ENCODE measurements at places on chromosomes 13 and 19.

GRCh38 chr13:24747248-24748060, 16.5 kb upstream of the RNF17 start:
- no peak for DNase-seq

DNA sequence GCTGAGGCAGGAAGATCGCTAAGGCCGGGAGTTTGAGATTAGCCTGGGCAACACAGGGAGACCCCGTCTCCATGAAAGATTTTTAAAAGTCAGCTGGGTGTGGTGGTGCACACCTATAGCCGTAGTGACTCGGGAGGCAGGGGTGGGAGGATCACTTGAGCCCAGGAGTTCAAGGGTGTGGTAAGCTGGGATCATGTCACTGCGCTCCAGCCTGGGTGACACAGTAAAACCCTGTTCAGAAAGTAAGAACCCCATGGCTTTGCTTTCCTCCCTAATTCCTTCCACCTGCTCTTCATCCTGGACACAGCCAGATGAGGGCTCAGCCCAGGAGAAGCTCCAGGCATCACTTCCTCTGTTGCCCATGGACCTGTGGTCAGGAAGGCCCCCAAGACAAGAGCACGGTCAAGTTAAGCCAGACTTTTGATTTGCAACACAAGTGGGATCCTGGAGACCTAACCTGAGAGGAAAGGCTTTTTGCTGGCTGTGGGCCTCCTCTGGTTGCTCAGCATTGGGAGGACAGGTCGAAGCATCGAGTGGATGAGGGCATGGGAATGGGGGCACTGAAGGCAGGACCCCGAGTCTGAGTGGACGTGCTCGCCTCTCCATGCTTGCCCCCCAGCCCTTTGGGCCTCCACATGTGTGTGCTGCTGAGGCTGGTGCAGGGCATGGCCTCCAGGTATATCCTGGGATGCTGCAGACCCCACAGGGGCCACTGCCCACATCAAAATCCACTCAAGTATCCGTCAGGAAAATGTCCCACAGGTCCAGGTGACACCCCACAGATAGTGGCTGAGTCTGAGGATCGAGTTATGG, 25.4 kb downstream of the TUBA3C start:
- DNase-seq = no peak

DNA sequence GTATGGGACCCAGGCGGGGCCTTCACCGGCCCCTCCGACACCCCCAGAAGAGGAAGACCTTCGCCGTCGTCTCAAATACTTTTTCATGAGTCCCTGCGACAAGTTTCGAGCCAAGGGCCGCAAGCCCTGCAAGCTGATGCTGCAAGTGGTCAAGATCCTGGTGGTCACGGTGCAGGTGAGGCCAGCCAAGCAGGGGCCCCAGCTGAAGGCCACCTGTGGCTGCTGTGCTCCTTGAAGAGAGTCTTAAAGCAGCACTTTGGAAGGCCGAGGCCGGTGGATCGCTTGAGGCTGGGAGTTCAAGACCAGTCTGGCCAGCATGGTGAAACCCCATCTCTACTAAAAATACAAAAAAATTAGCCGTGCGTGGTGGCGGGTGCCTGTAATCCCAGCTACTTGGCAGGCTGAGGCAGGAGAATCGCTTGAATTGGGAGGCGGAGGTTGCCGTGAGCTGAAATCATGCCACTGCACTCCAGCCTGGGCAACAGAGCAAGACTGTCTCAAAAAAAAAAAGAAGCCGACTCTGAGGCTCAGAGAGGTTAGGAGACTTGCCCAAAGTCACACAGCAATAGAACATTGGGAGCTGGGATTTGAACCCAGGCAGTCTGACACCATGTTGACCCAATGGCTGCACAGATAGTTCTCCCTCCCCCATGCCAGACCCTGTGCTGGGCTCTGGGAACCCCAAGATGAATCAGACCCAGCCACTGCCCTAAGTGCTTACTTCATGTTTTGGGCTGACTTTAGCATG, 2.7 kb downstream of the MCOLN1 start:
- DNase-seq = no peak

GRCh38 chr13:94713561-94714182, 1.3 kb upstream of the SOX21 start:
- DNase-seq = no peak

- peak; percentile 96 for DNase-seq
Observed at GRCh38 chr19:47608074-47608918, 638 bp upstream of the BICRA start.

GRCh38 chr13:112057736-112058518, 9.0 kb upstream of the SOX1 start:
- DNase-seq = peak; percentile 5

- DNase-seq = no peak
Observed at GRCh38 chr13:86710013-86710412, 910.8 kb upstream of the SLITRK6 start.

DNA sequence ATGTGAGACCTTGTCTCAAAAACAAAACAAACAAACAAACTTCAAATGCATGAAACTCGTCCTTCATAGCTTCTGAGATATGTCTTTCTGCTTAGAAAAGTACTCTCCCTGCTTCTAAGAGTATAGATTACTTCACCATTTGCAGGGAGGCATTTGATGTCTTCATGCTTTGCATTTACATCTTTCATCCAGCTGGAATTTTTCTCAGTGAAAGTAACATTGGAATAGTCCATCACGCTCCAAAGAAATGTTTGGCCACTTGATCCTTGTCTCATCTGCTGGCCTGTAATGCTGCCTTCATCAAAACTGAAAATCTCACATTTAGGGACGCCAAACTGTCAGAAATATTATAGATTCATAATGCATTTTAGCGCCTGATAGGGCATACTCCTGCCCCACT, 19.2 kb downstream of the PNMA8A start:
- no peak for DNase-seq

GRCh38 chr13:98389319-98389718, 187.6 kb downstream of the STK24 start:
- no peak for DNase-seq

DNA sequence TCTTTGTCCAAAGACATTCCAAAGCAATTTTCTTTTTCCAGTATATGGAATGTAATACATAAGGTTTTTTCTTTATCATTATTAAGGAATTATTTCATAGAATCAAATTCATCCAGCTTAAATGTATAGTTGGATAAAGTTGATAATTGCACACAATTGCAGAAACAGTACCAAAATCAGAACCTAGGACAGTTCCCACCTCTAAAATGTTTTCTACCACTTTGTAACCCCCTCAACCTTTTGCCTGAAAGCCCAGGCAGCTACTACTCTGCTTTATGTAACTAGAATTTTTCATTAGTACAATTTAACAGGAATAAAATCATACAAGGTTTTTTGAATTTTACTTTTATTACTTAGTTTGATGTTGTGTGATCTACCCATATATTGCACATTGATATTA, 98.0 kb downstream of the PRR20E start:
- no peak for DNase-seq

DNA sequence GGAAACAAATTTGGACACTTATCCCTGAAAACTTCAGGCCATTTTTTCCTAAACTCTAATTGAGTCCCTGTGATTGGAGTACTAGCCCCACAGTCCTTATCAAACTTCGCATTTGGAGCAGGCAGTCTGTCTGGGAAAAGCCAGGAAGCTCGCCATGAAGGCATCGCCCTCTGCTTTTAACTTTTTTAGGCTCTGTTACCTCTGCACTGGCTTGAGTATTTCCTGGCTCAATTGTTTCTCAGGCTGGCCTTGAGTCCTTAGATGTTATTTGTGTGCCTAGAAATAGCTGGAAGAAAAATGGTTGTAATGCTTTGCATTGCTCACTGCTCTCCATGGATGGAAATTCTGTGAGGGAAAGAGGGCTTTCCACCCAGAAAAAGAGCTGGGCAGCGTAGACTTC, 24.2 kb downstream of the ACTN4 start:
- DNase-seq = no peak

- DNase-seq = no peak
Observed at GRCh38 chr13:37456506-37456905, 142.1 kb downstream of the POSTN start.

GRCh38 chr19:1069009-1069779, 2.2 kb downstream of the ARHGAP45 start:
- no peak for DNase-seq

- DNase-seq = no peak
Observed at GRCh38 chr13:52118095-52118494, 10.8 kb downstream of the NEK5 start.

DNA sequence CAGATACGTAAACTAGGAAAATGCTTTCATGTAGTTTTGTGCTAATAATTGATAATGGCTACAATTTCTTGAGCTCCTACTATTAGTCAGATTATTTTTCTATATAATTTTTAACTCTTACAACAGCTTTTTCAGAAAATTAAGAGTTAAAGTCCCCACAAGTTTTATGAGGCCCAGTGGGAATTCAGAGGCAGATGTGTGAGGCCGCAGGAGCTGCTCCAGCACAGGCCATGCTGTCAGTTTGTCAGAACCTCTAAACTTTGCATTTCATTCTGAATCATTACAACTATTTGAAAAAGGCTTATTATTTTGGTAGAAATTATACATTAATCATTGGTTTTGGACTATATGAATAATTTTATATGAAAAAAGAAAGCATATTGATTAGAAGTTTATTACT, 370.8 kb downstream of the MYO16 start:
- no peak for DNase-seq

GRCh38 chr19:57559008-57559403, 657 bp downstream of the ZNF550 start:
- DNase-seq = no peak

GRCh38 chr19:51173681-51174080, 31.6 kb downstream of the SIGLEC7 start:
- no peak for DNase-seq

- DNase-seq = no peak
Observed at GRCh38 chr13:47146991-47147811, 250.3 kb upstream of the HTR2A start.

GRCh38 chr19:50377517-50377916, 1.3 kb downstream of the NR1H2 start:
- DNase-seq = no peak

GRCh38 chr13:109627649-109628048, 158.7 kb downstream of the IRS2 start:
- DNase-seq = no peak

GRCh38 chr19:47499371-47499770, 15.4 kb upstream of the KPTN start:
- DNase-seq = no peak

- DNase-seq = peak; percentile 85
Observed at GRCh38 chr19:55447421-55448174, 4.5 kb upstream of the SHISA7 start.

- DNase-seq = no peak
Observed at GRCh38 chr13:112980434-112980833, 11.4 kb downstream of the MCF2L start.

DNA sequence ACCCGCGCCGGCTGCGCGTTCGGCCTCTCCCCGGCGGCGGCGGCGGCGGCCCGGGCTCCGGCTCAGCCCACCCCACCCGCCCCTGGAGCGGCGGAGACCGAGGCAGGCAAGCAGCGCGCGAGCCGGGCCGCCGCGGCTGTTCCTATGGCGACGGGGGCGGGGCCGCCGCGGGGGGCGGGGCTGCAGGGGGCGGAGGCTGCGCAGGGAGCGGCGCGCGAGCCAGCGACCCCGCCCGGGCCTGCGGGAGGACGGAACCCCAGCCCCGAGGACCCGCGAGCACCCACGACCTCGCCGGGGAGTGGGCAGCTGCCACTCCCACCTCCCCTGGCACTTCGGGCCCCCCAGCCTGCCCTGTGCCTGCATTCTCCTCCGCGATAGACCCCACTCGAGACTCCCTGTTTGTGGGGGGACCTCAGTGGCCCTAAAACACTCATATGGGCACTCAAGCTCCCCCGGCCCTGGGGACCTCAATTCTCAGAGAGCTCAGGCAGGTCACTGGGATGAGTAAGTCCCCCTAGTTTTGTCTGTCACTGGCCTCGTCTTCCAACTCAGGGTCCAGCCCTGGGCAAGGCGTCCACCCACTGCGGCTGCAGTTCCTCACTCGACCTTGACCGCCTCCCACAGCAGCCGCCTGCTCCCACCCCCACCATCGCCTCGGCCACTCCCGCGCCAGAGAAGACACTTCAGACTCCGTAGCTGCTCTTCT, at the start of gene CTXN1:
Gene CTXN1 (minus strand): TSS at position 115 of the 706 bp plus-strand sequence. CDS start 597 bp downstream, outside the sequence.
- peak; percentile 90 for DNase-seq
